ENCODE measurements at places on chromosomes 13 and 19.

DNA sequence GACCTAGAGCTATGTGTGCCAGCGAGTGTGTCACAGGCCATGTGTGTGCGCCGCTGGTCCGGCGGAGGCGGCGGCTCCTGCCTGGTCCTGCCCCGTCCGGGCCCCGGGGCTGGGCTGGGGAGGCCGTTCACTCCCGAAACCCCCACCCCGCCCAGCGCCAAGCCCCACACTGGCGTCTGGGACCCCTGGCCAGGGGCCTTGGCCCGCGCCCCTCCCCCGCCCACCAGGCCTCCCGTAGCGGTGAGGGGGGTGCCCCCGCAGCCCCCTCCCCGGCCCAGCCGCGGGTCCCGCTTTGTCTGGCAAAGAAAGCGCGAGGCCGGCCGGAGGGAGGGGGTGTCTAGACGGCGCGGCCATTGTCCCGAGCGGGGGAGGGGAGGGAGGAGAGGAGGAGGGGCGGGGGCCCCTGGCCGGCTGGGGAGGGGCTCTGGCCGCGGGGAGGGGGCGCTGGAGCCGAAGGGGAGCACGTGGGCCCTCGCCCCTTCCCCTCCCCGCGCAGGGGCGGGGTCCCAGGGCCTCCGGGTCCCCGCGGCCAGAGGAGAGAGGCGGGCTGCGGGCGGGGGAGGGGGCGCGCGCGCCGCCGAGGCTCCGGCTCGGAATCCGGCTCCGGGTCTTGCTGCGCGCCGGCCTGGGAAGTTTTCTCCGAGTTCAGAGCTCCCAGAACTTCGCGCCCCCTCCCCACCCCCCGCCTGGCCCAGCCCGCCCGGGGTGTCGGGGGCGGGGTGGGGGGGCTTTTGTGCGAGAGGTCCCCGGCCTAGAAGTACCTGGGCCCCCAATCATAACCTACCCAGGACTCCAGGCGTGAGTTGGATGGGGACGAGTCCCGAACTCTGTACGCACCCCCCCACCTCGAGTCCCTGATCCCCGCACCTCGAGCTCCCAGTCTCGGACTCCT is 888 bp downstream of the NOTCH3 start:
- no peak for DNase-seq

DNA sequence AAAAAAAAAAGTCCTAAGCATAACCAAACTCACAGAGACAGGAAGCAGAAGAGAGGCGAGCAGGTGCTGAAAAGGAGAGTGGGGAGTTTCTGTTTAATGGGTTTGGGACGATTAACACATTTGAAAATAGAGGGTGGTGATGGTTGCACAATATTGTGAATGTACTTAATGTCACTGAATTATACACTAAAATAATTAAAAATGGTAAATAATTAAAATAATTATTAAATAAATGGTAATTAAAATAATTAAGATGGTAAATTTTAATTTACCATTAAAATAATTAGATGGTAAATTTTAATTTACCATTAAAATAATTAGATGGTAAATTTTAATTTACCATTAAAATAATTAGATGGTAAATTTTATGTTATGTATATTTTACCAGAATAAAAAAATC is 74.8 kb upstream of the XPO4 start:
- DNase-seq: no peak

GRCh38 chr19:45527731-45528130 is 20.5 kb downstream of the VASP start:
- DNase-seq: no peak

- no peak for DNase-seq
These were observed 51.6 kb downstream of the KLF2 start for GRCh38 chr19:16376241-16376640.

DNA sequence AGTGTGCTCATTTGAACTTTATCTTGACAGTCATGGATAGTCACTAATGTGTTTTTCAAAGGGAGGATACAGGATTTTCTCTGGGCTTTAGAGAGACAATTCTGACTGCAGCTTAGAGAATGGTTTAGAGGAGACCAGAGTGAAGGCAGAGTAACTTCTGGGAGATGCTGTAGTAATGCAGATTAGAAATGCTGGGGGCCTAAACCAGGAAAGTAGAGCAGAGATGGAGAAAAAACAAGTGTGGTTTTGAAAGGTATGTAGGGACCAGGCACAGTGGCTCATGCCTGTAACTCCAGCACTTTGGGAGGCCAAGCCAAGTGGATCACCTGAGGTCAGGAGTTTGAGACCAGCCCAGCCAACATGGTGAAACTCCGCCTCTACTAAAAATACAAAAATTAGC is 18.3 kb upstream of the CEBPA start:
- no peak for DNase-seq

DNA sequence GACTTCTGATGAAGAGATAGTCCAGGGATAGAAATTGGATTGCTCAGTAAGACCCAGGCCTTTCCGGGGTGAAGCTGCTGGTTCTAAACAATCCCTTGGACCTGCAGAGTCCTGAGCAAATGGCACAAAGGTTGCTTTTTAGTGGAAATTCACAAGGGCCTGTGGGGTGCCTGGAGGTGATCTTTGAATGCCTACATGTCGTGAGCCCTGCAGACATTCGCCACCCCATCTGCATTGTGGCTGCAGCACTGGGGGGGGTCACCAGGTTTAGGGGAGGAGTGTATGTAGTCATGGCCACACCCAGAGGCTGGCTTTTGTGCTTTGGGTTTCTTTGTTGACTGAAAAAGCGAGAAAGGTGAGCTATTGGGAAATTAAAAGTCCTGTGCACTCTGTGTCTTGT is 41.4 kb downstream of the SLC7A9 start:
- no peak for DNase-seq

DNA sequence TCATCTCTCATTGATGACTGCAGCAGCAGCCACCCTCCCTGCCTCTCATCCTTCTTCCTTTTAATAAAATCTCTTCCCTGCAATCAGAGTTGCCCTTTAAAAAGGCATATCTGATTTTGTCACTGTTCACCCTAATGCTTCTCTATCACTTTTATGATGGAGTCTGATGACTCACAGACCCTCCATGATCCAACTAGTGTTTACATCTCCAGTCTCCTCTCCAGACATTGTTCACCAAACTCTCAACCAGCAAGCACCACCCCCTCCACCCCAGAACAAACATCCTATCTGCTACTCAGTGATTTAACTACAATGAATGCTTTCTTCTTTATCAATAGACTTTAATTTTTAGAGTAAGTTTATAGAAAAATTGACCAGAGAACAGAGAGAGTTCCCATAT is 59.5 kb downstream of the TNFSF11 start:
- no peak for DNase-seq

GRCh38 chr13:31175847-31176532 is 14.3 kb upstream of the HSPH1 start:
- DNase-seq: no peak

DNA sequence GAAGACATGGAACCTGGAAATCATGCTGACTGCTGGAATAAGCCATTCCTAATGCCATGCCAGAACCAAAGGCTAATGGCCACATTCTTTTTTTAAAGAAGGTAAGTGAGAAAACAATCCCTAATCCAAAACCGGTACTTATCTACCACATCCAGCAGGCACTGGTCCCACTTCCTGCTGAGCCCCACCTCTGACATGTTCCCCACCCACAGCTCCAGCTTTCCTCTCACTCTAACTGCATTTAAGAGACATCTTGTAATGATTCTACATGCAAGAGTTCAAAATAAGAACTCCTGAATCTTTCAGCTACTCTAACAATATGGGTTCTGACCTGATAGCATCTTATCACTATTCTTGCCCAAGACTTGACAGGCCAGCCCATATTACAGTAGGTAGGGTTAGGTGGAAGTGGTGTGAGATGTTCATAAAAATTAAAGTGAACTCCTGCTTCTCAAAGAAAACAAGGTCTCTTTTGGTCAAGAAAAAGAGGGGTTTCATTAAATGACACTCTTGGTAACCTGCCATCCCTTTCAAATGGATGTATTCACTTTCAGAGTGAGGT is 41.9 kb downstream of the N4BP2L2 start:
- no peak for DNase-seq

DNA sequence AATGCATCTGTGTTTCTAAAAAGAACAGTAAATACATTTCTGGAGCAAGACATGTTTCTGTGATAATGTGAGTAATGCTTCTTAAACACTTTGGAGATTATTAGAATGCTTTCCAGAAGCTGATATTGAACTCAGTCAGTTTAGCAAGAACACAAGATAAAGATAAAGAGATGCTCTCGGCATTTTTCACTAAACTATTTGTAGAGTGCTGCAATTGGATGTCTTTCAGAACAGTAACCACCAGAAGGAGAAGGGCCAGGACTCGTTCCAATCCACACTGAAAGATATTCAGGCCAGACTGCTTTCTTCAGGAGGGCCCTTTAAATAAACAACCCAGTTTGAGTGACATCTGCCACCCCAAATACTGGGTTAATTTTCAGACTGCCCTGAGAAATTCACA is 456.0 kb downstream of the TBC1D4 start:
- DNase-seq: no peak

DNA sequence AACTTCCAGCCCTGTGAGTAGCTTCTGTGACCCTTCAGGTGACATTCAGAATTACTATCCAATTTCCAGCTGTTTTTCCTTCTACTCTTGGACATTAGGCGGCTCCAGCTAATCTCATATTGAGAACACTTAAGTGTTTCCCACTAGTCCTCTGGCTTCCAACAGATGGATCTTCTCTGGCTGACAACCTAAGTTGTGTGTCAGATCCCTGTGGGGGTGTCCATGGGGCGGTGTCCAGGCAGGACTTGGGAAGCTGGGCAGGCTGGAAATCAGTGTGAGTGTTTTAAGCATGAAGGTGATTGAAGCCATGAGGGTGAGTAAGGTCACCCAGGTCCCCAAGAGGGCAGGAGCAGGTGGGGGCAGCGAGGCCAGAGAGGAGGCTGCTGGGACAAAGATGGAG is 10.1 kb downstream of the CNOT3 start:
- no peak for DNase-seq

DNA sequence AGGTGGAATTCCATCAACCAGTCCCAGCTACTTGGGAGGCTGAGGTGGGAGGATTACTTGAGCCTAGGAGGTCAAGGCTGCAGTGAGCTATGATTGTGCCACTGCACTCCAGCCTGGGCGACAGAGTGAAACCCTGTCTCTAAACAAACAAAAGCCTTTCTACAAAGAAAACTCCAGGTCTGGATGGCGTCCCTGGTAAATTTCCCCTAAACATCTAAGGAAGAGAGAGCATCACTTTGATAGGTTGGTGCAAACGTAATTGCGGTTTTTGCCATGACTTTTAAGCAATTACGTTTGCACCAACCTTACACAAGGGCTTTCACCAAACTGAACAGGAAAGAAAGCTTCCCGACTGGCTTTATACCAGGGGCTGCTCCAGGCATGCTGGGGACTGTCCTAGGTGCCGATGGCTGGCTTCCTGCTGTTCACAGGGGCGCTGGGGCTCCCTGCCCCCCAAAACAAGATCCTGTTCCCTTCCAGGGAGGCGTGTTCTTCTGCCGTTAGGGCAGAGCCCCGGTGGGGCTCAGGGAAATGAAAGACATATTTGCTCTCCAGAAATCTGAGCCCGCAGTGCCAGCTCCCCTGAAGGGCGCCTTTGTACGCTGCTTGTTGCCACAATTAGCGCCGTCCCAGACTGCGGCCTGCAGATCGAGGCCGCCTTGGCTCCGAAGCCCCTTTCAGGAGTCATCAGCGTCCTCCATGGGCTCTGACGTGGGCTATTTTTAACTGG is 38.7 kb upstream of the KLF2 start:
- no peak for DNase-seq

GRCh38 chr19:18794029-18794313 is 2.9 kb upstream of the COMP start:
- no peak for DNase-seq

- DNase-seq: no peak
These were observed 356.7 kb downstream of the FGF9 start for GRCh38 chr13:22027566-22027965.

GRCh38 chr13:26111797-26112196 is 60.0 kb upstream of the SHISA2 start:
- no peak for DNase-seq

- DNase-seq: no peak
These were observed 21.6 kb downstream of the SPATA13 start for GRCh38 chr13:24181991-24182702.

DNA sequence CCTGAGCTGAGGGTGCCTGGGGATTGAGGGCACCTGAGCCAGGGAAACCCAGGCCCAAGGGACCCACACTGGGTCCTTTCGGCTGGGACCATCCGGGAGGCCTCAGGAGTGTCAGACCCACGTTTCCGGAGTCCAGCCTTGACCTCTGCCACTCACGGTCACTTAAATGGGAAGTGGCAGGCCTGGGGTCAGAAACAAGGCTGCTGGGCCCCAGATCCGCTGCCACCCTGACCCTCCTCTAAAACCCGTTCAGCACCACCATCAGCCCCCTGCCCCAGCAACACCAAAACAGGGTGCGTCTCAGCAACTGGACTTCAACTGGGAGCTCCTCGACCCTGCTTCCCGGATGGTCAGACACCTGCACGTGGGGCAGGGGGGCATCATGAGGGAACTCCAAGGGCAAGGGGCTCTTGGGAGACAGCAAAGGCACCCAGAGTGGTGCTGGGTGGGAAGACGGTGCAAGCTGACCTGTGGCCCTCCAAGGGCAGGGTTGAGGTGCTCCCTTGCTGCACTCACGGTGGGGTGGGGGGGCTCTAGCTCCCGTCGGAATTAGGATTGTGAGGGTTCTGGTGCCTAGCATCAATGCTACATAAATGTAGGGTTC is 1.2 kb upstream of the PLPP2 start:
- DNase-seq: no peak

GRCh38 chr19:49421878-49422202 is 1.4 kb downstream of the PTH2 start:
- DNase-seq: no peak

- DNase-seq: no peak
These were observed 118.7 kb downstream of the FOXO1 start for GRCh38 chr13:40547591-40548315.

DNA sequence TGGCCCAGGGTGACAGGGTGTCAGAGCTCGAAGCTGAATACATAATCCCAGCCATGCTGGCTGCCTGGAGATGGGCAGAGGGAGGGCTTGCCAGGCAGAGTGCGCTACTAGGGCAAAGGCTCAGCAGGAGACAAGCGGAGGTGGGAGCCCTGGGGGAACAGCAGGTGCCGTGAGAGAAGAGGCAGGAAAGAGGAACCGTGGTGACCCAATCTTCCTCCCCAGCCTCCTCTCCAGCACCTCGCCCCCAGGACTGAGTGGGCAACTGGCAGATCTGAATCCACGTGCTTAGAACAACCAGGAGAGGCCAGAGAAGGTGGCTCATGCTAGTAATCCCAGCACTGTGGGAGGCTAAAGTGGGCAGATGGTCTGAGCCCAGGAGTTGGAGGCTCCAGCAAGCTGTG is 11.0 kb upstream of the CCL25 start:
- no peak for DNase-seq

DNA sequence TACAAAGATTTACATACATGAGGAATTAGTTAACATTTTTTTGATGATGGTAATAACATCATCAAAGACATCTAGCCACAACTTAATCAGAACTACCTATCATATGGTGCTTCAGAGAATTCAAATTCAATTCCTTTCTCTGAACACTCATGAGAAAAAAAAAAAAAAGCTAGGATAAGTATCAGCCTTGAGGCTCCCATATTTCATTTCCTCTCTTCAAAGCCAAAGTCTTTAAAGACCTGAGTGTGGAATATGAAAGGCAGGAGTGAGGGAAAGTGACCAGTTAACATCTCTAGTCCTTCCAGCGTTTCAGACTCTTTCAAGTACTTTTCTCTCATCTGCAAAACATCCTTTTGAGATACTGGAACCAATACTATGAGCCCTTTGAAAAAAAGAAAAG is 137.5 kb downstream of the DCLK1 start:
- DNase-seq: no peak

- DNase-seq: no peak
These were observed 3.3 kb downstream of the SWSAP1 start for GRCh38 chr19:11377756-11378155.

Measured in activated T-helper 1 cell treated with anti-CD3 and anti-CD28 coated beads, Interleukin-12 subunit alpha, Interleukin-12 subunit beta, Interleukin-2, Interleukin-4 antibody, amounts not matched to agents 30 ng/mL and 10 ng/mL and 1 ng/mL, durations not matched to agents 14 hours and 24 hours and 36 hours (primary cell).